ENCODE measurements at places on chromosomes 13 and 19.

- peak; percentile 69 for DNase-seq
Observed at GRCh38 chr19:47699360-47699917, 13.8 kb upstream of the EHD2 start.

- no peak for DNase-seq
Observed at GRCh38 chr13:48404952-48405351, 8.0 kb downstream of the LPAR6 start.

DNA sequence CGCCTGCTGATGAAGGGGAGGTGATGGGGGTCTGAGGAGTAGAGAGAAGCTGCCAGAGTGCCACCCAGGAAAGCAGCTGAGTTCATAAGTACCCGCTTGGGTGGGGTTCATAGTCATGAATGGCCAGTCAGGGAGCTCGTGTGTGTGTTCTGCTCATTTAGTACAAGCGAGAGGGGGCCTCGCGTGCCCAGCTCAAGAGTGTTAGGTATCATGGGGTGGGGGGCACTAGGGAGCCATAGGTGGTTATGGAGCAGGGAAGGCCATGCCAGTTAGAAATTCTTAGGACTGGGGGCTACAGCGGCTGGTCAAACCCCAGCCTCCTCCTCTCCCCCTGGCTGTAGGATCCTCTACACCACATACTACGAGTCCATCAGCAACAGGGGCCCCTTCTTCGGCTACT, 46.8 kb downstream of the CD320 start:
- no peak for DNase-seq

DNA sequence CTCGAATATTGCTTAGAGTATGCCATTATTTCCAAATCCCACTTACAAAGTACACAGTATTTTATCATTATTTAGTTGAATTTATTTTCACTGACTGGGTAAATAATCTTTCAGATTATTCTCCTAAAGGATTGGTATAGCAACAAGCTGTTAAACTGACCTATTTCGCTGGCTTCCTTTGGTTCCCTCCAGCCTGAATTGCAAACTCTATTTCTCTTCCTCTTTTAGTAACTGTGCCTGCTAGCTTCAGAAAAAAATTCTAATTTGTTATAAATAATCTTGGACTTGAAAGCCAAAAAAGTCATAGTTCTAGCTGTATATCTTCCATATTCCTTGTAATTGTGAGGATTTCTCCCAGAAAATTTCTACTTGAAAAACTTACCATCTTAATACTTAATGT, 15.0 kb upstream of the CCNA1 start:
- DNase-seq = peak; percentile 61

- peak; percentile 33 for DNase-seq
Observed at GRCh38 chr13:108496362-108497210, 132.8 kb upstream of the MYO16 start.

DNA sequence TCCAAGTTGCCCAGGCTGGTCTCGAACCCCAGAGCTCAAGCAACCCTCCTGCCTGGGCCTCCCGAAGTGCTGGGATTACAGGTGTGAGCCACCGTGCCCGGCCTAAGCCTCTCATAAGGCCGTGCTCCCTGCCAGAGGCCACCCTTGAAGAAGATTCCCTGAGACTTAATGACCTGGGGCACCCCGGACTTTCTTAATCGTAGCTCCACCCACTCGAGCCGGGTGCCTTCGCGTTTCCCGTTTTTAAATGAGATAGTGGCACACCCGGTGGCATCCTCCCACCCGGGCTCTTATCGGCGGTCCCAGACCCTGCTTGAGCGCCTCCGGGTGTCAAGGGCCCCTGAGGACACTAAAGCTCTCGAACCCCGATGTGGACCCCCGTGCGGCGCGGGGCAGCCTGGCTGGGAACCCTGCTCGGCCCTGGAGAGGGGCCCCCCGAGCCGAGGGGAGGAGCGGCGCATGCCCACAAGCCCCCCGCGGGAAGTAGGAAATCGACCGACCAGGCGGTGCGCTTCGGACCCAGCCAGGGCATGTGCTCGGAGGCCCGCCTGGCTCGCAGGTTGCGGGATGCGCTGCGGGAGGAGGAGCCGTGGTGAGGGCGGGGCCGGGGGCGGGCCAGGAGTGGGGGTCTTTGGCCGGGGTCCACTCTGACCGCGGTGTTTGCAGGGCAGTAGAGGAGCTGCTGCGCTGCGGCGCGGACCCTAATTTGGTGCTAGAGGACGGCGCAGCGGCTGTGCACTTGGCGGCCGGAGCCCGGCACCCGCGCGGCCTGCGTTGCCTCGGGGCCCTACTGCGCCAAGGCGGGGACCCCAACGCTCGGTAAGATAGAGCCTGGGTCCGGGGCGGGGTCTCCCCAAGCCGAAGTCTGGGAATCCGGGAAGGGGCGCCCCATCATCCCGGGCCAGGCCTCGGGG, at the start of gene ANKLE1:
ANKLE1 (plus strand) TSS at position 511 of the 914 bp plus-strand sequence; CDS start at position 531, 20 bp downstream.
- peak; percentile 96 for DNase-seq

GRCh38 chr13:95315752-95316151, 14.5 kb upstream of the ABCC4 start:
- DNase-seq = no peak

DNA sequence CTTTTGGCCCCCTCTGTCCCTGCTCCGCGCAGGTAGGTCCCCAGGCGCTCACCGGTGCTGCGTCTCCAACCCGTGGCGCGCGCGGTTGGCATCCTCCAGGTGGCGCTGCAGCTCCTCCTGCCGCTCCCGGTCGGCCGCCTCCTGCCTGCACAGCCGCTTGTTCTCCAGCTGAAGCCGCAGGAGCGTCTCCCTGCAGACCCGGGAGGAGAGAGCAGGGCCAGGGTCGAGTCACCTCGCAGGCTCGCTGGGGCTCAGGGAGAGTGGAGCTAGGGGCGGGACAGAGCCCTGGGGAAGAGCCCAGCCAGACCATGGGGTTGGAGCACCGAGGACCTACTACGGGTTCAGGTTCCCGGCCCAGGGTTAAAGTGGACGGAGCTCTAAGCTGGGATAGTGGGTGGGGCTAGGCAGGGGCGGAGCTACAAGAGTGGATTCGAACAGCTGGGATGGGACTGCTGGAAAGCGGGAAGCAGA, 9.3 kb downstream of the HOOK2 start:
- no peak for DNase-seq

Data from hematopoietic multipotent progenitor cell treated with erythropoietin and hydrocortisone succinate and interleukin-3 and kit ligand, for 4 days (in vitro differentiated cells).